ENCODE measurements at places on chromosomes 1 and 21.

DNA sequence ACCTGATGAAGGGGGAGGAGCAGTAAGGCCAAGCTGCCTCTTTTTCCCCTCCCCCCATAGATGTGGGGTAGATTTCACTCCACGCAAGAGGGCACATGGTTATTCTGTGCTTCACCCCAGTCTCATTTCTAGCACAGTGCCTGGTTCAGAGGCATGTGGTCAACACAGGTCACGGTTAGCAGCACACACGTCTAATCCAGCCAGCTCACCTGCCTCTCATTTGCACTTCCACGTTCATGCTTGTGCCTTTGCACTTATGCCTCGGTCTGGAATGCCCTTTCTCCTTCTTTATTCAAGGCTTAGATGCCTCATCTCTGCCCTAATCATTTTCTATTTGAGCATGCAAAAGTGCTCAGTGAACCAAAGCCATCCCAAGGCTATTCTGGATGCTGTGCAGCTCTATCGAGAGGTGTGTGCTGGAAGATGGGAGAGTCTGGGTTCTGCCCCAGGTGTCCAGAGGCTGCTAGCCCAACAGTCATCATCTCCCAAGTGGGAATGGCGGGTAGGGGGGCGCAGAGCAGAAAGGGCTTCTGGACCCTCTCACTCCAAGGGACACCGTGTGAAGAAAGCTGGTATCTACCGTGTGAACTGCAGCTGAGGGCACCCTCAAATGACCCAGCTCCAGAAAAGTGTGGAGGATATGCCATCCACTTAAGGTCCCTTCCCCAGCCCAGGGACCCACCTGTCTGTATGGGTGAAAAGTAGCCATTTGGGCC is 2.1 kb upstream of the A3GALT2 start:
- DNase-seq = no peak

GRCh38 chr1:41648230-41648629 is 163.7 kb upstream of the EDN2 start:
- DNase-seq = no peak

GRCh38 chr1:156926175-156926574 is 5.7 kb downstream of the LRRC71 start:
- no peak for DNase-seq

DNA sequence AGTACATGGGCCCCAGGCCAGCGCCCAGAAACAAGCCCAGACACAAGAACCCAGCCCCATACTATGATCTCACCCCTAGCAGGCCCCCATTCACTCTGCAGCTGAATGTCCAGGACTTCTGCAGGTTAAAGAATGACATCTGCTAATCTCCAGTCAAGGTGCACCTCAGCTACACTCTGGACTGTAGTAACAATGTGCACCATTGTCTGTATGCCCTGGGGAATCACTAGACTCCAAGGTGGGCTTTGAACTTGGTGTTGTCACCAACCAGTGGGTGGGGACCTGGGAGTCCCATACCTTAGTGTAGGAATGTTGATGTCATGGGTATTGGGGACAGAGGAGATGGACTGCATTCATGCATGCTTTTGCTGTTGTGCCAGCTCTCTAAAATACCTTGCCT is 10.3 kb downstream of the KCNE1 start:
- DNase-seq = no peak

All from NCI-H1436 treated with DMSO at 0.1 percent for 48 hours (cell line).